ENCODE measurements at places on chromosomes 16 and 17. TPM values are rescaled to one million over a fixed set of nuclear protein-coding genes. Genes with fewer than 3 reads are reported as not detected.

DNA sequence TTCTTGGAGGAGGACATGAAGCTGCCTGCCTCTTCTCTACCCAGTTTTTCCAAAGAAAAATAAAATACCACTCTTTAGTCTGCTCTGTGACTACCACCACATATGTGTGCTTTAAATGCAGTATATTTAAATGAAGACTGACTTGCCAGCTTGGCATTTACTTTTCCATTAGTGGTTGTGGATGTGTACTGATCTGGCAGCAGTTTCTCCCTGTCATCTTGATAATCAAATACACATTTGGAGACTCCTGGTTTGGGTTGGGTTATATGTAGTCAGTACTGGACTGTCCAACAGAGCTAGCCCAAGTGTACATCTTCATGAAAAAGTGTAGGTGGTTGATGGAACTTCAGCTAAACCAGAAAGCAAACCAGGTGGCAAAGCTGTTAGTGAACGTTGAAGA is 19.9 kb downstream of the COX10 start:
- DNase-seq = no peak

DNA sequence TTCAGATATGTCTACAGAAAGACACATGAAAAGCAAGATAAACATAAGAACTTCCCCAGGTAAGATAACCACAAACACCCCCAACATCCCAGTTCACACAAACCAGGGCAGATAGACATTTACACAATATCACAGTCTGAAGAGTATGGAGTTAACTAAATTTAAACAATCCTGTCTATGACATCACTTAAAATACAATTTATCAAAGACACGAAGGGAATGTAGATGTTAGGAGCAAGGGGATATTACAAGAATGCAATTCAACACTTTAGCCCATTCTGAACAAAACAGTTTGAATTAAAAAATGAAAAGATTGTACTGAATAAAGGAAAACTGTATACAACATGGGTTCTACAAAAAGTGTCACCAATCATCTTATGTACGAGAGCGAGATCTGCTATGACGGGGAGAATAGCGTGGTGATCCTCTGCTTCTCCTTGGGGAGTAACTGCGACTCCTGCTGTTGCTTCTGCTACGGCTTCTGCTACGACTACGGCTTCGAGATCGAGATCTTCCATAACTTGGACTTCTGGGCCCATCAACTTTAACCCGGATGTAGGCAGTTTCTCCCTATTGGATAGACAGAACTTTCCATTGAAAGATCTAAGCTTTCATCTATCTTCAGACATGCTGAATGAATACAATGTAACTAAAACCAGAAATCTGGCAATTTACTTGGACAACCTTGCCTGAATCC is 1.9 kb downstream of the SRSF1 start:
- no peak for DNase-seq

DNA sequence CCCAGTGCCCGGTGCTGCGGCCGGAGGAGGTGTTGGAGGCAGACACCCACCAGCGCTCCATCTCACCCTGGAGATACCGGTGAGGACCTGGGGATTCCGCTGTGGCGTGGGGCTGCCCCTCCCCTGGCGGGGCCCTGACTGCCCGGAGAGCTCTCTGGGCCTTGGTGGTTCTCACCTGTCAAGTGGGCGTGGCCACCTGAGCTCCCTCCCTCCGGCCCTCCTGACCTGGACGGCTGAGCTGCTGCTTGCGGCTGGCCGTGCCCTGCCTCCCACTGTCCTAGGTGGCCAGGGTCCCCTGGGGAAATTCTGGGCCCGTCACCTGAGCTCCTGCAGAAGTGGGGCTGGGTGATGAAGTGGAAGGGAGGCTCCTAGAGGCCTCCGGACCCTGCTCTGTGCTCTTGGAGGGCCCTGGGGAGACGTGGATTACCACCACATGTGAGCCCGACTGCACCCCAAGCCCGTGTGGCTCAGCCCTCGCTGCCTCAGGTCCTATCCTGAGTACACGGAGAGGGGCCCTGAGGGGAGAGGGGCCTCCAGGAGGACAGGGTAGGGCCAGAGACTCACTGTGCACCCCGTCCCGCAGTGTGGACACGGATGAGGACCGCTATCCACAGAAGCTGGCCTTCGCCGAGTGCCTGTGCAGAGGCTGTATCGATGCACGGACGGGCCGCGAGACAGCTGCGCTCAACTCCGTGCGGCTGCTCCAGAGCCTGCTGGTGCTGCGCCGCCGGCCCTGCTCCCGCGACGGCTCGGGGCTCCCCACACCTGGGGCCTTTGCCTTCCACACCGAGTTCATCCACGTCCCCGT is 1.1 kb downstream of the IL17C start:
- DNase-seq = no peak

- no peak for DNase-seq
Observed at GRCh38 chr17:40361063-40361924, 3.2 kb downstream of the GJD3 start.

GRCh38 chr17:48569240-48569582 is 8.9 kb downstream of the HOXB4 start:
- no peak for DNase-seq

DNA sequence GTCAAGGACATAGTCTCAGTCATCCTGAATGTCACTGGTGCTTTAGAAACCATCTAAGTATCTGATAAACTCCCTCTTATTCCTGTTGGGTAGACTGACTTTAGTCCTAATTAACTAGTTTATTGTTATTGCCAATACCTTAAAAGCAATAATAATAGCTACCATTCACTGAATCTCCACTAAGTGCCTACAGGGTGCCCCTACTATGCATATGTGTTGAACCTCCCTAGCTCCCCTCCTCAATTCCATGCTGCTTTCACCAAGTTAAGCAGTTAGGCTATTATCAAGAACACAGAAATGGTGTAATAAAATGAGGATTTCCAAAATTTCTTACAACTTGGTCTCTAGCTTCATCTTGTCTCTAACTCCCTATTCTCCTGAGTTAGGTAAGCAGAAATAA is 87.5 kb upstream of the MTMR4 start:
- DNase-seq = no peak

DNA sequence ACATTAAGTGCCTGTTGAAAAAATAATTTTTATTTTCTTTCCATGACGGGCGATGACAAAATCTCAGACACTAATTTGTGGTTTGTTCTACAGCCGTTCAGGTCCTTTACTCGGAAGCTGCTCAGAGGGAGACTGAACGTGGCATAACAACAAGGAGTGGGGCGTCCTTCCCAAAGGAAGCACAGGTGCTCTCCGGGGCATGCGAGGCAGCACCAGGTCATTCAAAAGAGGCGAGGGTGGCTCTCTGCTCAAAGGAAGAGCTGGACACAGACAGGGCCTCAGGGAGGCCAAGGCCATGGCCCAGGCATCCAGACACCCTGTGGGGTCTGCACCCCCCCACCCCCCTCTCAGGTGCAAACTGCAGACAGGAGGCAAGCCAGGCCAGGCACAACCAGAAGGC is 16.2 kb downstream of the UNKL start:
- DNase-seq = no peak

GRCh38 chr17:3666516-3666915 is 1.9 kb downstream of the TAX1BP3 start:
- no peak for DNase-seq

- peak; percentile 69 for DNase-seq
Observed at GRCh38 chr17:40779181-40779909, 3.0 kb downstream of the KRT27 start.

DNA sequence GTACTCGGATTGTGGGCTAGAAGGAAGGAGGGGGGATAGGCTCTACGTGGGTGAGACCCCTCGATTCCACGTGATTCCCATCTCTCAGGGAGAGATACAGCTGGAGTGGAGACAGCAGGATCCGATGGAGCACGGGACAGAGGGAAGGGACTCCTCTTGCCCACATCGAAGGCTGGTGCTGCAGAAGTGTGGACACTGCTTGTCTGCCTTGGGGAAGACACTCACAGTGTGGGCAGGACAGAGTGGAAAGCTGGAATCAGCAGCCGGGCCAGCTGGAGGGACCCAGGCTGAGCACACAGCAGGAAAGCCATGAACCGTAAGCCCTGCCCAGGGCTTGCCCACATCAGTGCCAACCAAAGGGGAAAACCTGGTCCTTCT is 42.1 kb upstream of the RPH3AL start:
- no peak for DNase-seq

GRCh38 chr16:14232106-14232864 is 161.2 kb downstream of the MRTFB start:
- DNase-seq = no peak

- no peak for DNase-seq
Observed at GRCh38 chr17:38872027-38872511, 2.2 kb downstream of the LASP1 start.

- no peak for DNase-seq
Observed at GRCh38 chr16:54211203-54211602, 75.4 kb downstream of the IRX3 start.

DNA sequence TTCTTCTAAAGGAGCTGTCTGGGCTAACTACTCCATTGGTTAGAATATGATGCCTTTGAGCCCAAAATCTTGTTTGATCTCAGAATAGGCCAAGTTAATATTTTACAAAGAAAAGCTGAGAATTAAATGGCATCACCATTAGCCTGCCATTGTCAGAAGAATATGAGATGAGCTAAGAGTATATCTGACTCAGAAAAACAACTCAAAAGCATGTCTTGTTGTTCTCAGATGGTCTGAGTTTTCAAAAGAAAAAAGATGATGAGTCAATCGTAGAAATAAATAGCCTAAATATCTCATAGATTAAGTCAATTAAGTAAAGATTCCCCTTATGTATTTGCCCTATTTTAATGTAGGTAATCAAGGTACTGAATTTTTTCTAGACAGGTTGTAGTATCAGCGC is 197.1 kb upstream of the TBX2 start:
- DNase-seq = no peak

GRCh38 chr17:1762901-1763898 is 1.3 kb downstream of the SERPINF1 start:
- DNase-seq = no peak

GRCh38 chr16:53054670-53055485 is at the start of gene CHD9:
TSS of gene CHD9 (plus strand) at chr16:53054991. CDS start at chr16:53156090, 101,099 bp downstream.
- DNase-seq = peak; percentile 95

- no peak for DNase-seq
Observed at GRCh38 chr16:48907906-48908634, 298.1 kb upstream of the N4BP1 start.

BCO1 gene
- 0.74 TPM for polyA plus RNA-seq

TP53TG3C gene
- not detected for polyA plus RNA-seq

GFAP gene
- polyA plus RNA-seq = 0.58 TPM

COPZ2 gene
- 23.6 TPM for polyA plus RNA-seq

C17orf107 gene
- polyA plus RNA-seq = 1.5 TPM

ADAD2 gene
- 0.32 TPM for polyA plus RNA-seq

C17orf67 gene
- polyA plus RNA-seq = 5.0 TPM

ZNF385C gene
- polyA plus RNA-seq = 3.3 TPM

WNT9B gene
- 0.13 TPM for polyA plus RNA-seq

ORC6 gene
- polyA plus RNA-seq = 25.6 TPM

TMEM106A gene
- polyA plus RNA-seq = 12.5 TPM
